ENCODE measurements at places on chromosomes 5 and 9.
A peak's percentile ranks its signal among the peaks of the same experiment; 100 is the strongest.

DNA sequence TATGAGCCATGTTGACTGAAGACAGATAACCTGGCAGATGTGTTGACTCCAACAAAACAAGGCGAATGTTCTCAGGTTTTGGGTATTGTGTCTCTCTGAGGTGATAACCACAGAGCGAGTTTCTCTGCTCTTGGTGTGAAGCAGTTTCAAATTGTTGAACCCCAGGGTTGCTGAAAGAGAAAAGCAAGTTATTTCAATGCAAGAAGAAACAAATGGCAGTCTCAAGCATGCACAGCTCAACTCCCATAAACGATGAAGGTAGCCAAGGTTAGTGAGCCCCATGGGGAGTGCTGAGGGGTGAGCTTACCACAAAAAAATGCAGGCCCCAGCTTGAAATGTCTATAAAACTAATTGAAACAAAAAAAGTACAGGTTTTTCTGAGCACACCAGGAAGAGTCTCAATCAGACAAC, 220.8 kb upstream of the DAPK1 start:
- DNase-seq, result no peak

- no peak for DNase-seq
Measured at GRCh38 chr5:137837491-137838394, 29.9 kb upstream of the MYOT start.

DNA sequence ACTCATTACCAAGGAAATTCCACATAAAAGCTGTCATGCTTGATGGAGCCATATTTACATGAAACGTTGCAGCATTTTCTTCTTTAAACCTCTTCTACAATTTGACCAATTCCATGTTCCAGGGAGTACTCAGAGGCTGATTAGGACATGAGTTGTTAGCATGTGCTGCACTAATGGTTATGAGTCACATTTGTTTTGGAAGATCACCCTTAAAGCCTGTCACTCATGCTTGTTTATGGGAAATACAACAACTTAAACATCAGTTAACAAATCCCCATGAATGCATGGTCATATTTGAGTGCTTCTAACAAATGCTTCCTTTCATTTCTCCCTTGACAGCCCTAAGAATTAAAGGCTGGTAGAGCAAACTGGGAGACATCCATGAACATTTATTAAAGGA, 156.1 kb downstream of the GHR start:
- DNase-seq, result no peak

- DNase-seq, result no peak
Measured at GRCh38 chr5:127406326-127407121, 110.9 kb upstream of the PRRC1 start.

DNA sequence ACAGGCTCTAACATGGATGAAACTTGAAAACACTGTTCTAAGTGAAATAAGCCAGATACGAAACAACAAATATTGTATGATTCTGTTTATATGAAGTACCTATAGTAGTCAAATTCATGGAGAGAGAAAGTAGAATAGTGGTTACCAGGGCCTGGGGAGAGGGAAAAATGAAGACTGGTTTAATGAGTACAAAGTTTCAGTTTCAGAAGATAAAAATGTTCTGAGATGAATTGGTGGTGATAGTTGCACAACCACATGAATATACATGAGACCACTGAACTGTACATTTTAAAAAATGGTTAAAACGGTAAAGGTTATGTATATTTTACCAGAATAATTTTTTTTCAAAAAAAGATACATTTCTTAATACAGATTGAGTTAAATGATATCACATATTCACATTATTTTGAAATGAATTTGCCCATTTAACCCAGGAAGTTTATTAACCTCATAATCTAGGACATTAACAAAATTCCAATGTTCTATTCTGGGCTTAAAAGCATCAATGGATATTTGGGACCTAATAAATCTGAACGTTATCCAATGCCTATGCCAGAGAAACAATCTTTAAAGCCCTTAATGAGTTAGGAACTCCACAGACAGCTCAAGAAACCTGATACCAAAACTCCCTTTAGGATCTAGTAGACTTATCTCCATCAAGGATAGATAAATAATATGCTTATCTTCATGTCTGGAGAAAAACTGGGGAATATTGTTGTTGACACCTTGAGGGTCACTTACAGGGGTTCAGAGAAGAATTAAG, 521.3 kb downstream of the EFNA5 start:
- no peak for DNase-seq

GRCh38 chr5:167317884-167318283, 973.6 kb upstream of the WWC1 start:
- DNase-seq, result no peak

GRCh38 chr5:111719773-111720172, 37.2 kb downstream of the NREP start:
- no peak for DNase-seq

GRCh38 chr5:10532421-10532820, 31.4 kb upstream of the ANKRD33B start:
- no peak for DNase-seq

DNA sequence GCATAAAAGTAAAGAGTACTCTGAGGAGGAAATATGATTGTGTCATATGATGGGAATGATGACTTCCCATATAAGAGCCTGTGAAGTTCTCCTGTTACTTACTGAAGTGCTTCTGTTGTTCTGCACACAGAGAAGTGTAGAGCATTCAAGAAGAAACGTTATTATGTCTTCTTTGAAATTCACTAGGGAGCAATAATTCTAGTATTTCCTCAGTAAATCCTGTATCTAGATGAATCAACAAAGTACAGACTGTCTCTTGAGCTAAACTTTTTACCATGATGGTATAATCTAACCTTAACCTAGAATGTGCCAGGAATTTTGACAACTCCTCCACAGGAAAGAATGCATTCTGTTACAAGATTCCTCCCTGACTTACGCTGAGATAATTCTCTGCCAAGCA, 18.9 kb upstream of the GHR start:
- DNase-seq, result no peak

DNA sequence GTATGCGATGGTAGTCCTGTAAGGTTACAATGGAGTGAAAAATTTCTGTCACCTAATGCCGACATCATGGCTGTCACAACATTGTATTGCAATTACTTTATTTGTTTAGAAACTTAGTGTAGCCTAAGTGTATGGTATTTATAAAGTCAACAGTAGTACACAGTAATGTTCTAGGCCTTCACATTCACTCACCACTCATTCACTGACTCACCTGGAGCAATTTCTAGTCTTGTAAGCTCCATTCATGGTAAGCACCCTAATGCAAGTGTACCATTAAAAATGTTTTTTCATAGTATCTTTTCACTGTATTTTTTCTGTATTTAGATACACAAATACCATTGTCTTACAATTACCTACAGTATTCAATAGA, 58.5 kb downstream of the ATP10B start:
- no peak for DNase-seq

DNA sequence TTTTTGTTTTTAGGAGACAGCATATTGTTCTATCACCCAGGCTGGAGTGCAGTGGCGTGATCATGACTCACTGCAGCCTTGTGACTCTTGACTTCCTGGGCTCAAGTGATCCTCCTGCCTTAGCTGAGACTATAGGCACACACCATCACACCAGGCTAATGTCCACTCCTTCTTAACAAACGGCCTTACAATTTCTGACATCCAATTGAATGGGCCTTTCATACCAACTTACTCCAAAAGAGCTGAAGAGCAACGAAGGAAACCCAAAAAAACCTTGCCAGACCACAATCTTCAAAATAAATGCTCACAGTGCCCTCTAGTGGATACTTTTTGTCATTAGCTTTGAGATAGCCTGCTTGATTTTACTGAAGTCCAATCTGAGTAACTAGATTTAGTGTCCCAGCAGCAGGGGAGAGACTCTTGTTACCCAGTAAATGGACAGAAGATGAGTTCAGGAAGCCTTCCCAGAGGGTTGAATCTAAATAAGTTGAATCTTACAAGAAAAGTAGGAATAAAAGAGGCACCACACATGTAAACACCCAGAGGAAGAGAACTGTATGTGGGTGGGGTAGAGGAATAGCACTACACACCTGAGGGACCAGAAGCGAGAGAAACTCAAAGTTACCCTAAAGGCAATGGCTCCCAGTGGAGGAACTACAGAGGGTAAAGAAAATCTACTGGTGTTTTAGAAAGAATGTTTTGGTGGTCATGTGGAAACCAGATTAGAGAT, 9.3 kb downstream of the ZNF622 start:
- DNase-seq, result no peak

- DNase-seq, result no peak
Measured at GRCh38 chr5:133680830-133681565, 68.7 kb upstream of the FSTL4 start.

DNA sequence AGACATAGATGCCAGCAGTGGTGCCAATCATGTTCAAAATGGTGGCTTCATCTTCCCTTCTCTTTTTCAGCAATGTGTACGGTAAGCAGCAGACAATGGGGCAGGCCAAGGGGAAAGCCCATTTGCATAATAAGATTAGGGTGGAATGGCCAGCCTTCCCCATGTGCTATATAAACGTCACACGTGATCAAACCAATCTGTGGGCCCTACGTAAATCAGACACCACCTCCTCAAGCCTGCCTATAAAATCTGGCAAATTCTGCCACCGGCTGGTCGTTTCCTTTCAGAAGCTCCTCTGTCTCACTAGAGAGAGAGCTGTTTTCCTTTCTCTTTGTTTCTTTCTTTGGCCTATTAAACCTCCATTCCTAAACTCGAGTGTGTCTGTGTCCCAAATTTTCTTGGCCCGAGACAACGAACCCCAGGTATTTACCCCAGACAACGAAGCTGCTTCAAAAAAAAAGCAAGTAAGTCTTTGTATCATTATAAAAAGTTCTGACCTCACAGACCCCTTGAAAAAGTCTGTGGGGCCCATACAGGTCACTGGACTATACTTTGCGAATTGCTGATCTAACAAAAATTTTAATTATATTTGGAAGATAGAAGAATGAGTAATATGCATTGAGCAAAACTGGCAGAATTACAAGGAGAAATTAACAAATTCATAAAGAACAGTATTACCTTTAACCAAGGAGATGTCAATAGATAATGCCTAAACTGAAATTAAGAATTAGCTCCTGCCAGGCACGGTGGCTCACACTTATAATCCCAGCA, 15.2 kb downstream of the ZBTB5 start:
- DNase-seq, result no peak

DNA sequence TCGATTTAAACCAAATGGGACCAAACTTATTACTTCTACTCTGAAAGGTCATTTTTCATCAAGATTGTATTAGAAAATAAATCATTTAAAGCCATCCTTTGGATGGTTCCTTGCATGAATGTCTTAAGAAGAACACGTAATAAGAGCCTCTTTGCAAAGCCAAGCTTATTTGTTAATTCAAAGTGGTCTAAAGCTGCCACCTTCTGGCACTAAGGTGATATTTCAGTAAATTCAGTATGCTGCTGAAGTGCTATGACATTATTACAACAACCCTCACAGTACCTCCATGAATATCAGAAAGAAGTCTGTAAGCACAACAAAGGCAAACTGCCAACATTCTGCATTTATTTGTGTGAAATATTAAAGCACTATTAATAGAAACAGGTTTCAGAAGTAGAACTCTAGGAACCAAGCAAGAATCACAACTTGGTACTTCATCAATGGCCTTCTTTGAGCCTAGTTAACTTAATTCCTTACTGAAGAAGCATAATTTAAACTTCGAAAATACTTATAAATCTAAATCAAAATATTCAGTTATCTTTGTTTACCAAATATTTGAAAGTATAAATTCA, 53.1 kb upstream of the TYRP1 start:
- DNase-seq, result peak; percentile 20

DNA sequence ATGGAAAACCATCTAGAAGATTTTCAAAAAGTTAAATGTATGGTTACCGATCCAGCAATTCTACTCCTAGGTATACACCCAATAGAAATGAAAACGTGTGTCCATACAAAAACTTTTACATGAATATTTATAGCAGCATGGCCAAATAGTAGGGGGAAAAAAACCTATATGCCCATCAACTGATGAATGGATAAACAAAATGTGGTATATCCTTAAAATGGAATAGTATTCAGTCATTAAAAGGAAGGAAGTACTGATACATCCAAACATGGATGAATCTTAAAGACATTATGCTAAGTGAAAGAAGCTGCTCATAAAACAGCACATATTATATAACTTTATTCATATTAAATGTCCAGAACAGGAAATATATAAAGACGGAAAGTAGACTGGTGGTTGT, 93.2 kb upstream of the SPOCK1 start:
- DNase-seq, result no peak

DNA sequence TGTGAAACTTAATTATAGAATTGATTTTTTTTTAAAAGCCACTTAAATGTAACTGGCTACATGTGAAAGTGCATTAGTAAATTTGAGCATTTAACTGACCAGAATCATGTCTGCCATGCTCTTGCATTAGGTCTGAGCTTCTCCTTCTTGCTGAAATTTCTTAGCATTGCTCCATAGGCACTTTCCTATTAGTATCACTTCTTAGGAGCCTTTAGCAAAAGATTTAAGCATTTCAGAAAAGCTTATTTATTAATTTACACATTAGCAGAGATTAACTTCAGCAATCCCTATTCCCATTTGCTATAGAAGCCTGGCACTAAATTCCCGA, 211.0 kb downstream of the SNX18 start:
- DNase-seq, result no peak

DNA sequence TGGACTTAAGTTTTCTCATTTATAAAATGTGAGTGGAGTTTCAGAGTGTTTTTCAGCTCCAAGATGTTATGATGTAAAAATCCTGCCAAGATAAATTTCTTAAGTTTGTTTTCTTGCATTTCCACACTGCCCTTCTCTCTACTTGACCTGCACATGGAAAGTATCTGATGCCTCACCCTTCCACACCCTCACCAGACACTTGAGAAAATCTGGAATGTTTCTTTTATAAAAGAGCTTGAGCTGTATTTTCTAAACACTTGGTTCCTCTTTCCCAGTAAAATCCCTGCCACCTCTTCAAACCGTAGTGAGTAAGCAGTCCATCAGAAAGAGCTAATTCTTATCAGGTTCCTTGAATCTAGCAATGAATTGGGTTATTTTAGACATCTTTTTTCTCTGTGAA, 42.9 kb downstream of the FOXD1 start:
- DNase-seq, result no peak

DNA sequence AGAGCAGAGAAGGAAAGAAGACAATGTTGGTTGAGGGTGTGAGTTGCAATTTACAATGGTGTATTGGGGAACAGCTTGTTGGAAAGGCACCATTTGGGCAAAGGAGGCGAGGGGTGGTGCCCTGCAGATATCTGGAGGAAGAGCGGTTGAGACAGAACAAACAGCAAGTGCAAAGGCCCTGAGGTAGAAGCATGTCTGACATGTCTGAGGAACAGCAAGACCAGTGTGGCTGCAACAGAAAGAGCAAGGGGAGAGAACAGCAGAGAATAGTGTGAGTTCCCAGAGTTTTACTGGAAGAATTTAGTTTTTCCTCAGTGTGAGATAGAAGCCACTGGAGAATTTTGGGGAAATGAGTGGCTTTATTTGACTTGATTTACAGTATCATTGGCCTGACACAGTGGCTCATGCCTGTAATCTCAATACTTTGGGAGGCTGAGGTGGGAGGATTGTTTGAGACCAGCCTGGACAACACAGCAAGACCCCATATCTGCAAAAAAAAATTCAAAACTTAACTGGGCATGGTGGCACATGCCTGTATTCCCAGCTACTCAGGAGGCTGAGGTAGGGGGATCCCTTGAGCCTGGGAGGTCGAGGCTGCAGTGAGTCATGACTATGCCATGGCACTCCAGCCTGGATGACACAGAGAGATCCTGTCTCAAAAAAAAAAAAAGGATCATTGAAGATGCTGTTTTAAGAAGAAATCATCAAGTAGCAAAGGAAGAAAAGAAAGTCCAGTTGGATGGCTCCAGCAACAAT, 13.6 kb downstream of the CMBL start:
- no peak for DNase-seq

- DNase-seq, result no peak
Measured at GRCh38 chr5:54946306-54946819, 39.0 kb downstream of the ESM1 start.
